ENCODE measurements at places on chromosomes 13 and 19.

- no peak for DNase-seq
Observed at GRCh38 chr19:19402656-19403372, 2.7 kb upstream of the GATAD2A start.

- DNase-seq, result no peak
Observed at GRCh38 chr19:31562966-31563612, 213.9 kb upstream of the TSHZ3 start.

DNA sequence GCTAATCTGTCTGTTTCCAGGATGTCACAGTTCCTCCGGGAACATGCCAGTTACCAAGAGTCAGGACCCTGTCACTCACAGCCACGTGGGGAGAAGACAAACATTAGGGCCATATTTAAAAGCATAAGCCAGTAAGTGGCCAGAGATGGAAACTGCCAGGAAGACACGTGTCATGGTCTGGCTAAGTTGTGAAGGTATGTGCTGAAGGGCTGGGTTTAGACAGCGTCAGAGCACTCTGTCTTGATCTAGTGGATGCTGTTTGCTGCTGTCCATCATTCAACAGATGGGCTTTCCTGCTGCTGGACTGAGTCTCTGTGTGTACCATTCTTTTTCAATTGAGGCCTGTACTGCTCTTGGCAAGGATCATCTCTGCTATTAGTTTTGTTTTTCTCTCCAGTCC is 128.6 kb downstream of the HS6ST3 start:
- DNase-seq, result no peak

DNA sequence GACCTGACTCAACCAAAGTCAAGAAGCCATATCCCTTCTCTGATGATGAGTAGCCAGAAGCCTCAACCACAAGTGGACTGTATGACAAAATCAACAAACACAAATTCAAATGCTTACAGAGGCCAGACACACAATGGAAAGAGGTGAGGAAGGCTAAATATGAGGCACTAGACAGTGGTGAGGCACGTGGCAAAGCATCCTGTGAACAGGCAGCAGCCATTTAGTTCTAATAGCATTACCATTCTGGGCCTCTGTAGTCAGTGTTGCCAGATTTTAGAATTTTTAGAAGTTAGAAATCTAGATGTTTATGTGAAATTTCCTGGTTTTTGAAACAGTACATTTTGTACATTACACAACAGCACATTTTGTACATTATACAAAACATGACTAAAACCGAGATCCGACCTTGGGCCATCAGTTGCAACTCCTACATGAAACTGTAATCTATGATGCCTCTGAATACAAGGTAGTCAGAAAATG is 403.3 kb downstream of the COG6 start:
- no peak for DNase-seq

DNA sequence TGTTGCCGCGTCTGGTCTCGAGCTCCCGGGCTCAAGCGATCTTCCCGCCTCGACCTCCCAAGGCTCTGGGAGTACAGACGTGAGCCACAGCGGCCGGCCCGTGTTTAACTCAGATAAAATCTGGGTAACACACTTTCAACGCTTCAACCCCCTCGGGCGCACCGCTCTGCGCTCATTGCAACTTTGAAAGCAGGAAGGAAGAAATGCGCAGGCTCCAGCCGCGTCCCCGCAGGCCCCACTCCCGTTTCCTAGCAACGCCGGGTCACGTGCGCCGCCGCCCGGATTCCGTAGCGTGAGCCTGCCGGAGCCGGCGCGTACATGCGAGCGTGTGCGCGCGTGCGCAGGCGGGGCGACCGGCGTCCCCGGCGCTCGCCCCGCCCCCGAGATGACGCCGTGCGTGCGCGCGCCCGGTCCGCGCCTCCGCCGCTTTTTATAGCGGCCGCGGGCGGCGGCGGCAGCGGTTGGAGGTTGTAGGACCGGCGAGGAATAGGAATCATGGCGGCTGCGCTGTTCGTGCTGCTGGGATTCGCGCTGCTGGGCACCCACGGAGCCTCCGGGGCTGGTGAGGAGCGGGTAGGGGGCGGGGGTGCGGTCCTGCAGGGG is at the start of gene BSG:
Gene BSG, plus strand, starts transcription at position 457 of the 603 bp plus-strand sequence. Its CDS starts 39 bp downstream, at position 496.
- DNase-seq, result peak; percentile 99

DNA sequence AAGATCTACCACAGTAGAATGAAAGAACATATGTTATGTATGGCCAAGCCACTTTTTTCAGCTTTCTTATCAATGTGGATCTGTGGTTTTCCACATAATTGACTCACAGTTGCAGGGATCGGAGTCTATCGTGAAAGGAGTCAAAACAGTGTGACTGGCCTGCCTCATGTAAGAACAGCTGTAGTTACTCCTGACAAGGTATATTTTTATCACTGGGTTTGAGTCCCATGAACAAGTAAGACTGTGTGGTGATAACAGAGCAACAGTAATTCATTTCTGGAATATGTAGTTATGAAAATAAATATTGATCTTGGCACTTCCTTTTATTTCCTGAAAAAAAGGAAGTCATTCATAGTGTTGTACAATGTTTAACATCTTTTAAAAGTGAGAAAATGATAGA is 416.6 kb downstream of the KLF12 start:
- no peak for DNase-seq

DNA sequence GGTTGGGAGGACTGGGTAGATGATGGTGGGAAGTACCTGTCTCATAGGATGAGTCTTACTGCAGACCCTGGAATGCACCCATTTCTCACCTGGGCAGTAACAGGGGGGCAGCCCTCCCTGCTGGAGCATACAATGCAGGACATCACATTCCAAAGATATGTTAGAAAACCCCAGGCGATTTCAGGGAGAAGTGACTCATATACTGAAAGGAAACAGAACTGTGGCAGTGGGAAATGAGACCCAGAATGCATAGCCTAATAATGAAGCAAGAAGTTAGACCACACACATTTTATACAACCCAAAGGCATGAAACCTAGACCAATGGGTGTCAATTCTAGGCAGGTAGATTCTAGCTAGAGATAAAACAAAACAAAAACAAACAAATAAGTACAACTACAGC is 402.7 kb downstream of the IRS2 start:
- DNase-seq, result no peak

DNA sequence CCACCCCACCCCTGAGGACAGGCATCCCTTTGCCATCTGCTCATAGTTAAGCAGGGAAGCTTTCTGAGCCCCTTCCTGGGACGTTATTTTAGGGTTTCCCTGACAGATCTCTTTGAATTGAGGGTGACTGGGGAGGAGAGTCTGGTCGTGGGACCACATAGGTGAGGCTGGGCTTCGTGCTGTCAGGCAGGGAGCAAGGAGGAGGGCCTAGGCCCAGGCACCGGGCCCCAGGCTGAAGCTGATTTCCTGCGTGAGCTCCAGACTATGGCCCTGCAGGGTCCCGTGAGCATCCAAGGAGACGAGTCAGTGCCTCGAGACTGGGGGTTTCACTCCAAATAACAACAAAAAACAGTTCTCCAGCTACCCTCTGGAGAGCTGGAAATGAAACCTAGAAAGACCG is 60.4 kb downstream of the MYO9B start:
- DNase-seq, result no peak

DNA sequence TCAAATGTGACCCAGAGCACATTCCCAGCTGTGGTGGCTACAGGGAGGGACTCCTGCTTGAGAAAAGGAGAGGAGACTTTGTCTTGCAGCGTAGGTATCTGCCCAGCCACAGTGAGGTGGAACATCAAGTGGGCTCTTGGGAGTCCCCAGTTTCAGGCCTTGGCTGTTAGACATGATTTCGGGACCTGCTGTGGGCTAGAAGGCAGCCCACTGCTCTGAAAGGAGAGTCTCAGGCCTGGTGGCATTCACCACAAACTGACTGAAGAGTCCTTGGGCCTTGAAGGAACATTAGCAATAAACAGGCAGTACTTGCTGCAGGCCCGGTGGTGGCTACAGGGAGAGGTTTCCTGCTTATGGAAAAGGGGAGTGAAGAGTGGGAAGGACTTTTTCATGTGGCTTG is 61.8 kb upstream of the TEX29 start:
- no peak for DNase-seq

GRCh38 chr13:77124423-77124822 is 97.5 kb upstream of the FBXL3 start:
- DNase-seq, result no peak

DNA sequence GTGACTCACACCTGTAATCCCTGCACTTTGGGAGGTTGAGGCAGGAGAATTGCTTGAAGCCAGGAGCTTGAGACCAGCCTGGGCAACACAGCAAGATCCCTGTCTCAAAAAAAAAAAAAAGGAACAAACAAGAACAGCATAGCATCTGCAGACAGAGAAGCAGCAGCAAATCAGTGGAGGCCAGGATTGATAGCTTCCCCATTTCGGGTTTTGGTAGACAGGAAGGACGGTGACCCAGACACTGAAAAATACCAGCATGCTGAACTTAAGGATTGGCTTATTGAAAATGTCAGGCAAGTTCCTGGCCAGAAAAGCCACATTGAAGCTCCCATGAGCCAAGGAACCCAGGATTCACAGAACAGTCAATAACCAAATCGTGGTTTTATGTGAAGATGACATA is 3.0 kb downstream of the ZNF490 start:
- DNase-seq, result no peak

DNA sequence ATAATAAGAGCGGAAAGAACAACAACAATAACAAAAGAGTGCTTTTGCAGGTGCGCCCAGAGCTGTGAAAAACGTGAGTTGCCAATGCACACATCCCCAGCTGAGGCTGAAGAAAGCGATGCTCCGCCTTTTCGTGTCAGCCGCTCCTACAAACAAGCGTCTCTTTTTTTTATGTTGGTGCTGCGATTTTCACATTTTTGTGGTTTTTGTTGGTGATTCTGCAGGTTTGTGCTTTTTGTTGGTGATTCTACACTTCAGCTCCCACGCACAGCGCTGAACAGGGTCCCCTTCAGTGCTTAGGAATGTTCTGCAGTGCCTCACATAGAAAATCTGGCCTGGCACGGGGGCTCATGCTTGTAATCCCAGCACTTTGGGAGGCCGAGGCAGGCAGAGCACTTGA is 7.3 kb upstream of the SBK3 start:
- no peak for DNase-seq

GRCh38 chr19:47511681-47512080 is 3.2 kb downstream of the NAPA start:
- DNase-seq, result no peak

DNA sequence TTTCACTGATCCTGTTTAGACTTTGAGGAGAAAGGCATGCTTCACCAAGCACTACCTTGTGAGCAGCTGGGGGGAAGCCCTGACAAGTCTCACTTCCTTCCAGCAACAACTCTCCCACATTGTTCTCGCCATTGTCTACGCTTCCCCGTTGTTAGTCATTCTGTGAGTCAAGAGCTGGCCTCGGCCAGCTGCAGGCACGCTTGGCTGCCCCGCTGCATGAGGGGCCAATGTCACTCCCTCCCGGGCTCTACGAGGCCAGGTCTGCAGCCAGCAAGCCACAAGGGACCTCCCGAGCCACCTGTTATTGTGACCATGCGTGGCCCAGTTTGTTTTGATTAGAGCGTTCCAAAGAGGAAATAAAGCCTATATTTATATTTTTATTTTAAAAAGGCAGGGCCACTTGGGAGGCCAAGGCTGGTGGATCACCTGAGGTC is 220.9 kb downstream of the FOXO1 start:
- peak; percentile 7 for DNase-seq

DNA sequence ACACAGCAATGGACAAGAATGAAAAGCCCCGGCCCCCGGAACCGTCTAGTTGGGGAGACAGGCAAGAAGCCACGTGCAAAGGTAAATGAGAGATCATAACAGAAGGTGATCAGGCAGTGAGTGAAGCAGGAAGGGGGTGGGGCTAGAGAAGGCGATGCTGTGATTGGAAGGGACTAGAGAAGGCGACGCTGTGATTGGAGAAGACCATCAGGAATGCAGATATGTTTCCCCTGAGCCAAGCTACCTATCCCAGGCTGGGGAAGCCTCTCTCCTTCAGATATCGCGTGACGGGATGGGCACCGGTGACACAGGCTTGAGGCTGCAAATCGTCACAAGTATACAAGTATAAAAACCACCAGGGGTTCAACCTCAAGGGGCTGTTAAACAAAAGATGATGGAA is 21.8 kb downstream of the DCAF15 start:
- no peak for DNase-seq

DNA sequence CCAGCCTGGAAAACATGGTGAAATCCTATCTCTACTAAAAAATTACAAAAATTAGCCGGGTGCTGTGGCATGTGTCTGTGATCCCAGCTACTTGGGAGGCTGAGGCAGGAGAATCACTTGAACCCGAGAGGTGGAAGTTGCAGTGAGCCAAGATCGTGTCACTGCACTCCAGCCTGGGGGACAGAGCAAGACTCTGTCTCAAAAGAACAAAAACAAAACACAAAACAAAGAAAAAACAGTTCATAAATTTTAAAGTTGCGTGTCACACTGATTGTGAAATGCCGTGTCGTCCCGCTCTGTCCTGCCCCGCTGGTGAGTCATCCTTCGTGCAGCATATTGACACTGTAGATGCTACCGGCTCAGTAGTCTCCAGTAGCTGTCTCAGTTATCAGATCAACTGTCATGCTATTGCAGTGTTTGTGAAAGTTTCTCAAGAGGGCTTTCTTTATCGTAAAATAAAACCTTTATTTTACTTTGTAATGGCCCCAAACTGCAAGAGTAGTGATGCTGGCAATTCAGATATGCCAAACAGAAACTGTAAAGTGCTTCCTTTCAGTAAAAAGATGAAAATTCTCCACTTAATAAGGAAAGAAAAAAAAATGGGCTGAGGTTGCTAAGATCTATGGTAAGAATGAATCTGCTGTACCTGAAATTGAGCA is 36.4 kb upstream of the IGFL1 start:
- no peak for DNase-seq

DNA sequence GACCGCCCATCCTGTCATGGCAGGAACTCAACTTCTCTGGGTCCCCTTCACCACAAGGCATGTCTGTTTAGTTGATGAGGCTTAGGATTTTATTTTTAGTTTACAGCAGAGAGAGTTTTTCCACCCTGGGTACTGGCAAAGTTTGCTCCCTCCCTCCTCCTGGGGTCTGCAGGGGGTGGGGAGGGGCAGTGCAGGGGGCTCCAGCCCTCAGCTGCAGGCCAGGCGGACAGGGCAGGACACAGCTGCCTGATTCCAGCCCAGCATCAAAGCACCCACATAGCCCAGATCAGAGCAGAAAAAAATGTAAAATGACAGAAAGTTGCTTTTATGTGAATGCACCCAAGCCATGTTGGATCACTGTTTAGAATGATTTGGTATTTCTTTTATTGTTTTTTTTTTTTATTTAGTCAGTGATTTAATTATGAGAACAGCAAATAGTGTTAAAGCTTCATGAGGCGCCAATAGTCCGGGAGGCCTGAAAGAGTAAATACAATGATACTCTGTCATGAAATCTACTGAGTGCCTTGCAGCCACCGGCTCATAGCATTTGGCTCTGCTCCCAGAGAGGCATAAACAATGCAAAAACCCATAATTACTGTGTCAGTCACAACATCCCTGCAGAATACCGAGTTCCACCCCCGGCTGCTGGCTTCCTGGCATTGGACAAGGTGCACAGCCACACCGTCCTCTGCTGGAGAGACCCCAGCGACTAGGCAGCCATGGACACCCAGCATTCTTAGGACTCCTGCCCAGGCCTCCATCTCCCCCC is 923.5 kb downstream of the UQCRFS1 start:
- no peak for DNase-seq

DNA sequence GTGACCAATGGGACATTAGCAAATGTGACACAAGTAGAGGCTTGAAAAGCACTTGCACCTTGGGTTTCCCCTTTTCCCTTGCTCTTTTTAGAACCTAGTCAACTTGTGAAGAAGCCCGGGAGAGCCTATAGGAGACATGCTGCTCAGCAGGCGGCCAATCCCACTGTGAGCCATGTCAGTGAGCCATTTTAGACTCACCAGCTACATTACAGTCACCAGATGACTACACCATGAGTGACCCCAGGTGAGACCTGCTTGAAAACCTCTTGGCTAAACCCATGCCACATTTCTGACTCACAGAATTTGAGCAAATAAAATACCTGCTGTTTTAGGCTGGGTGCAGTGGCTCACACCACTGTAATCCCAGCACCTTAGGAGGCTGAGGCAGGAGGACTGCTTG is 317.5 kb downstream of the KLF12 start:
- DNase-seq, result no peak

Measured in stimulated activated CD8-positive, alpha-beta memory T cell treated with anti-CD3 and anti-CD28 coated beads, Interleukin-4, amount 100 ng/mL, for 24 hours (primary cell).